Stimulated activated CD4-positive, alpha-beta T cell treated with anti-CD3 and anti-CD28 coated beads, Interleukin-1b, Interleukin-23, amount 100 ng/mL, for 24 hours (primary cell): ENCODE measurements at places on chromosomes 3 and 15.

- no peak for DNase-seq
Observed at GRCh38 chr15:101359365-101359947, 64.4 kb upstream of the SNRPA1 start.

GRCh38 chr3:147113293-147114044 lies 292.9 kb downstream of the ZIC4 start:
- no peak for DNase-seq

DNA sequence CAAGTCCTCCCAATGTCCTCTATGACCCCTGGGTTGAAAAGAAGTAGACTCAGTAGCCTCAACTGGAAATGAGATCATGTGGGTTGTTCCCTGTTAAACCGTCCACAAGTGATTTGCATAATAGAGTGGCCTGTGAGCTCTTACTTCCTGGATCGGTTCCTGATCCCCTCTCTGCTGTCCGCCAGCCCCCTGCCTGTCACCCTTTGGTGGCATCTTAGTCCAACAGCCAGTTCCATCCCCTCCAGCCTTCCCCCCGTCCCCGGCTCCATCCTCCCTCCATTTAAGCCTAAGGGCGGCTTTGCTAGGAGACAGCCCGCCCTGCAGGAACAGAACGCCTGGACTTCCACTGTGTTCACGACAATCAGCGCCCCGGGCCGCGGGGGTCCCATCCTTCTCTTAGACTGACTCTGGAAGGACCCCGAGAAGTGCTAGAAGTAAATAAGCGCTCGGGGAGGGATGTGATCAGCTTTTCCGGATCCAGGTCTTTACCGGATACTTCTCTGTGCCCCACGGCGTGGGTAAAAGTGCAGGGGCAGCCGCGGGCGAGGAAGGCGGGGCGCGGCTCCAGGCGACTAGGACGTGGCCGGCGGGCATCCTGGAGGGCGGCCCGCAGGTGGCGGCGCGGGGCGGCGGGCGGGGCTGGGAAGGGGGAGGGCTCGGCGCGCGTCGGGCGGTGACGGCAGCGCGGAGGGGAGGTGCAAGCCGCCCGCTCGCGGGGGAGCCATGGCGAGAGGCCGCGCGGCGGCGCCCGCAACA lies 51.2 kb upstream of the ULK4 start:
- peak; percentile 64 for DNase-seq

DNA sequence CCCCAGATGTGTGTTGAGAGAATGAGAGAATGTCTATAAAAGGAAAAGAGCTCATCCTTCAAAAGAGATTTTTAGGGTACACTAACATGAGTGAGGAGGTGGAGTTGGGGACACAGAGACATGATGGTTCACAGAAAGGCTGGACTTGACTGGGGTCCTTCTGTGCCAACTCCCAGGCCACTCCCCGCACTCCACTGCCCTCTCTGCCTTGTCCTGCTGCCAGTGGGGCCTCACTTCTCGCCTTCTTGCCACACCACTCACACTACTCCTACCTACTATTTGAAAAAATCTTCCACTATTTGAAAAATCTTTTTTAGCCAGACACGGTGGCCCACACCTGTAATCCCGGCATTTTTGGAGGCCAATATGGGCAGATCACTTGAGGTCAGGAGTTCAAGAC lies 298.1 kb downstream of the EPHB1 start:
- no peak for DNase-seq
